D341Med (cell line): ENCODE measurements at places on chromosomes 5 and 9.

DNA sequence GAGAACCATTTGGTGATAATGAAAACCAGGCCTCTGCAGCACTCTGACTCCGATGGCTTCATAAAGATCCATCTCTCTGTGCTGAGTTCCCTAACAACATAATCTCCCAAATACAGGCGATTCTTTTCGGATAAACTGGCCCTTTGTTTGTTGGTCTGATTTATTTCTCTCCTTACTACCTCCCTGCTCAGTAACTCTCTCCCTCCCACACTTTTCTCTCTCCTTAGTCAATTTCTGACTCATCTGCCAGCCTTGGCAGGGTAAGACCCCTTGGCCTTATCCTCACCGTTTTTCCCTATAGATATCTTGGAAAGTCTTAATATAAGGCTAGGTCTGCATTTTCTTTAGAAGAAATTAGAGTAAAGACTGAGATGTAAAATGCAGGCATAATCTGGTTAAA lies 128.7 kb downstream of the BRINP1 start:
- DNase-seq: no peak

DNA sequence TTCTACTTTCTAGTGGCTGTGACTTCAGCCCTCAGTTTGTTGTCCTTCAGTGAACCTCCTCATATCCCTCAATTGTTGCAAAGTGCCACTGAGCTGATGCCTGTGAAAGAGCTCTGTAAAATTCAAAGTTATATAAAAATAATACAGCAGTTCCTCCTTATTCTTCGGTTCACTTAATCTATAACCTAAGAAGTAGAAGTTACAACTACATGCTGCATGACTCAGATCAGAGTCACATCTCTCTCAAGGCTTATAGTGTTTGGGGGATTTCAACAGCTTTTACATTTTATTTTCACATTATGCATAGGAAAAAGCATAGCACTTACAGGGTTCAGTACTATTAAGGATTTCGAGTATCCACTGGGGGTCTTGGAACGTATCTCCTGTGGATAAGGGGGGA lies 25.1 kb upstream of the GCNT1 start:
- DNase-seq: no peak

DNA sequence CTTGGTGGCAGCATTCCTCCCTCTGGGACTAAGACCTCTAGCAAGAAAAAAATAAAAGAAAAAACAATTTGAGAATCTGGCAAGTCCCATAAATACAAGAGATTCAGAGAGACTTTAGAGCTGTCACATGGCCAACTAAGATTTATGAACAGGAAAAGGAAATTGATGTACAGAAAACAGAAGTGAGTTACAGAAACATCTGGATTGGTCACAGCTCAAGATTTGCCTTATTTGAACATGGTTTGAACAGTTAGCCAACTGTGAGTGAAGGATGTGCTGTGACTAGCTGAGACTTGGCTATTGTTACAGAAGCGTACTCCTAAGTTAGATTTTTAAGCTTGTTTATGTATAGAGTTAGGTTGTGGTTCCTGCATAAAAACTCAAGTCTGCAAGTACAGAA lies 340.2 kb downstream of the SLCO4C1 start:
- DNase-seq: no peak

- DNase-seq: no peak
Measured at GRCh38 chr5:55438998-55439397, 95.8 kb downstream of the PLPP1 start.

- no peak for DNase-seq
Measured at GRCh38 chr9:7387840-7388239, 411.7 kb downstream of the DMAC1 start.

GRCh38 chr5:176341325-176342157 lies 20.0 kb downstream of the KIAA1191 start:
- DNase-seq: no peak

DNA sequence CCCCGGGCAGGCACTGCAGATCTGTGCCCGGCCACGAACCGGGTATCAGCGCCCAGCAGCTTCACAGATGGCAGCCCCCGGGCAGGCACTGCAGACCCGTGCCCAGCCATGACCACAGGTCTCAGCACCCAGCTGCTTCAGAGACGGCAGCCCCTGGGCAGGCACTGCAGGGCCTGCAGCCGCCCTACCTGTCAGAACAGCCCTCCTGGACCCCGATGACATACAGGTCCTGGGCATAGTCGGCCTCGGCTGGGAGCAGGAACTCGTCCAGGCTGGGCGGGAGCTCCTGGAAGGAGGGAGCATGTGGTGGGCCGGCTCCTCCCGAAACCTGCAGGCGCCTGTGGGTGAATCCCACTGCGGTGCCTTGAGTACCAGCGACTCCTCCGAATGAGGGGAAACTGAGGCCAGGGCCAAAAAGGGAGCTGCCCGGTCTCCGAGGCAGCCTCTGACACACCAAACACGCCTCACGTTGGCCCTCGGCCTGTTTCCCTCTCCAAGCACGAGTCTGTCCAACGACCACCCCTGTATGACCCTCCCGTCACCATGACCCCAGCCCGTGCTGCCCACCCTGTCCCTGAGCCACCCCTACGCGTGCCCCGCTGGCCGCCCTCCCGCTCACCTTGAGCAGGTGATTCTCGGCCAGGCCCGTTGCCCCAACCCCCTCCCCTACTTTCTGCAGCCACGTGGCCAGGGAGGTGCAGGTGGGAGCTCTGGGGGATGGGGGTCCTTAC lies 5.6 kb downstream of the INPP5E start:
- DNase-seq: no peak

DNA sequence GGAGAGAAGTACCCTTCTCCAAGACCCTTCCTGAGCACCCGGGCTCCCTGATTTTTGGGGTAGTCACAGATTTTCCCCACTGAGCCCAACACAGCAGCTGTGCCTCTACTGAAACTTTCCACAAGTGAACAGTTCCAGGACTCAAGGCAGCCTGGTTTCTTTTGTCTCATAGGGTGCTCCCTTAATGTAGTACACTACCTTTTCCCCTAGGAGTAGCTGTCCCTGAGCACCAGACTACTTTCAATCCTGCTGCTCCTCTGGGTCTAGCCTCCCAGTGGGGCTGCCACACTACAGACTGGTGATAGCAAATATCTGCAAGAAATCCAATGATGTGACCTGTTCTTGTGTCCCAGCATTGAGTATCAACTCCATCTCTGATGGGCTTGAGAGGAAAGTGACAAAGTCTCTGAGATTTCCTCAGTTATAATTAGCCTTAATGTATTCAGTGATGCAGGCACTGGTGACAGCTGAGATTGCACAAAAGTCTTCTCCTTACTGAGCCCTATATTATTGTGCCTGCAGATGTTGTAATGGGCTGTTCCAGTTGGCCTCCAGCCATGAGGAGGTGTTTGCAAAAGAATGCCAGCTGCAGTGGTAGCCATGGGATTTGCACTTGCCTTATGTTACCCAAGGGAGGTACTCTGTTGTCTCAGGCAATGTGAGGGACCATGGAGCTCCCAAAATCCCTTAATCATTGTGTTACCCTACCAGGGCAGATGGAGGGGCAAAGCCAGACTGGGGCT lies 1802.5 kb downstream of the EFNA5 start:
- no peak for DNase-seq

DNA sequence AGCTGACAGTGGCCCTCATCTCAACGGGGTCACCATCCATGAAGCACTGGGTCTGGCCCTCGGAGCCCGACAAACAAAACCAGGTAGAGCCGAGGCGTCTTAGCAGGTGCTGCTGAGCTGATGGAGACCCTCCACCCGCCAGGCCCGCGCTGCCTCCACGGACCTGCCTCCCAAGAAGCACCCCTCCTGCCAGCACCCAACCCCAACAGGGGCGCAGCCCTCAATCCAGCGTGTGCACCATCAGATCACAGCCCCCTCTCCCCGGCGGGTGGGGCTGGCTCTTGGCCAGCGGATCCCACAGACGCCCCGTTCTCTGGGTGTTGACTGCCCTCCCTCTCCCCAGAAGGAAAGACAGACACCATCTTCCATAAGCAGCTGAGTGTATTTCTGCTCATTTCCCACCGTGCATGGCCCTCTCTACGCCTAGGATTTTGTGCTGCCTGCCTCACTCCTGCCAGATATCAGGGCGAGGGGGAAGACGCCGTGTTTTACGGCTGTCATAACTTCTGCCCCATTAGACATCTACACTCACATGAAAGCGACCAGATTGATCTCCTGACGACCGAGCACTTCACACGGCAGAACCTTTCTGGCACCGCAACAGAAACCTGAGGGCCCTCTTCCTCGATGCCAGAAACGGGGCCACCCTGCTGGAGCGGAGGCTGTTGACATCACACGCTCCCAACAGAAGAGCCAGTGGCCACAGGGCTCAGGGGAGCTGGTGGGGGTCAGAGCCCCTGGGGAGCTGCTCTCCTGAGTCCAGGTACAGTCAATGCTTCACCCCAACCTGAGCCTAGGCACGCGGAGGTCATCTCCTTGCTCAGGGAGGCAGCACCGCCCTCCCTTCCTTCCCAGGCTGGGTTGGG lies 12.4 kb downstream of the NACC2 start:
- peak; percentile 22 for DNase-seq

- DNase-seq: no peak
Measured at GRCh38 chr9:71121275-71122021, at the start of gene TRPM3. Gene TRPM3 (minus strand): TSS chr9:71121621. CDS start chr9:71121354, 267 bp downstream.

DNA sequence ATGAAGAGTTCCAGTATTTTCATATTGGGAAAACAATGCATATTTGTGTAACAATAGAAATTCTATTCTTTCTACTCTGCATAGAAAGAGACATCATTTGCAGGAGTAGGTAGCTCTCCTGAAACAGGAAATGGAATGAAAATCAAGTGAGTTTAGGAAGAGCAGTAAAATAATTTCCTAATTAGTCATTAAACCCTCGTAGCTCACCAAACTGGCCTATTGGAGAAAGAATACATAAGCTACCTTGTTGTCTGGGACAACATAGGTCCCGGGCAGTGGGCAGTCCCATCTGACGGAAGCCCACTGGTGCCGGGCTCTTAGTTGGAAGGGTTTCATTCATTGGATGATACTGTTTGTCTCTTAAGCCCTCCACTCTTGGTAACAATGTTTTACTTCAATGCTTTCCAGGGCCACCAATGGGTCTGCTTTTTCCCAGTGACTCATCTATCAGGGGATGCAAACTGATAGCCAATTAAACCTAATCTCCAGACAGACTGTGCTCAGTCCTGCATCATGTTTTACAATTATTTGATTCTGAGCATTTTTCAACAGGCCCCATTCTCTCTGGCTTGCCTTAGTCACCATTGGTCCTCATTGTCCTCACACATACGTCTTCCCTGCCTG lies 46.5 kb downstream of the GNA14 start:
- DNase-seq: no peak

GRCh38 chr9:113368348-113368981 lies 8.3 kb downstream of the HDHD3 start:
- no peak for DNase-seq

DNA sequence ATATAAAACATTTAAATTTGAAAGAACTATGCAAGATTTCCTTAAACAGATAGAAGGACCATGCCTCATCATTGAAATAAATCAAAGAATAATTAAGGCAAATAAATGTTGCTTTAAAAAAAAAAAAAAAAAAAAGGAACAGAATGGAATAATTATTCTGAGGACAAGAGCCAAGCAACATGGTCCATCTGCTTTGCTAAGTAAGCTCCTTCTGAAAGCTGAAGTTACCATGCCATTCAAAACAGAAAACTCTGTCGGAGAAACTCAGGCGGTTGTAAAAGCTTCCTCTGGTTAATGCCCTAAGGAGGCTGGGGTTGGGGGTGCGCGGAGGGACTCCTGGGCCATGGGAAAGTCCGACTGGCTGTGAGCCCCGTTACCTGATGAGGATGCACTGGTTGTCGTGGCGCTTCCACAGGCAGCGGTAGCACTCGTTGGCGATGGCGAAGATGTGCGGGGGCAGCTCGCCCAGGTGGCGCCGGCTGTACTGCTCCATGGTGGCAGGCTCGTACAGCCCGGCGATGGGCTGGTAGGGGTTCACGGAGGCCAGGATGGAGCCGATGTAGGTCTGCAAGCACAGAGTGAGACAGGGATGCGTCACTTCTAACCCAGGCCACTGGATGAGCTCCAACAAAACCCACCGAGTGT lies 141.7 kb downstream of the MYO10 start:
- no peak for DNase-seq
